Activated CD4-positive, CD25-positive, alpha-beta regulatory T cell (primary cell): ENCODE measurements at places on chromosomes 11 and 22.

DNA sequence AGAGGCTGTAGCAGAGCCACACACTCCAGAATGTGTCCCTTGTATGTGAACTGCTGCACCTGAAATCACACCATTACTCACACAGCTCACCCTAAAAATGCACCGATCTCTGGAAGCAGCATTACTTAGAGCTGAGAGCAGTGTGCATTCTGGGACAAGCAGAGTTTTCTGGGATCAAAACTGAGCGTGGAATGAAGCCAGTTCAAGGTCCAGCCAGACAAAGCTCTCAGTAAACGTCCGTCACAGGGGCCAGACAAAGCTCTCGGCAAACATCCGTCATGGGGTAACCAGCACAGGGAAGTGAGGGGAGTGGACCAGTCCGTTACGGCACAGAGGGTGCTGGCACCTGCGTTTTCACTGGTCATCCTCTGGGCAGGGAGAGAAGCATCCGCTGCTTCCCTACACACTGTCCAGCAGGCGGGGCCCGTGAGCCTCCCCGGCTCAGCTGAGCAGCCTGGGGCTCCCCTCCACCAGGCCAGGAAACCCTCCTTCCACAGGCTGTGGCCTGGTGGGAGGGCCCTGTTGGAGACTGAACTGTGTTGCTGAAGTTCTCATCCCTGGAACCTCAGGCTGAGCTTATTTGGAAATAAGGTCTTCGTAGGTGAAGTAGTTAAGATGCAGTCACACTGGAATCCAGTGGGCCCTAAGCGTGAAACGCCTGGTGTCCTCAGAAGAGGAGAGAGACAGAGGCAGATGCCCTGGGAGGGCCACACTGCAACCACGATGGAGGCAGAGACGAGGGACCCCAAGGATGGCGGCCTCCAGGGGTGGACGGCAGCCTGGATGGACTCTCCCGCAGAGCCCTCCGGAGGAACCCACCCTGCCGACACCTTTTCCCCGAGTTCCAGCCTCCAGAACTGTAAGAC, 883.9 kb downstream of the BRD1 start:
- DNase-seq = no peak

- no peak for DNase-seq
These were observed 300.9 kb downstream of the TENM4 start for GRCh38 chr11:79139900-79140299.

- no peak for DNase-seq
These were observed 20.7 kb upstream of the SLC22A12 start for GRCh38 chr11:64570341-64570740.

GRCh38 chr11:103648054-103648453, 388.4 kb upstream of the DDI1 start:
- no peak for DNase-seq

DNA sequence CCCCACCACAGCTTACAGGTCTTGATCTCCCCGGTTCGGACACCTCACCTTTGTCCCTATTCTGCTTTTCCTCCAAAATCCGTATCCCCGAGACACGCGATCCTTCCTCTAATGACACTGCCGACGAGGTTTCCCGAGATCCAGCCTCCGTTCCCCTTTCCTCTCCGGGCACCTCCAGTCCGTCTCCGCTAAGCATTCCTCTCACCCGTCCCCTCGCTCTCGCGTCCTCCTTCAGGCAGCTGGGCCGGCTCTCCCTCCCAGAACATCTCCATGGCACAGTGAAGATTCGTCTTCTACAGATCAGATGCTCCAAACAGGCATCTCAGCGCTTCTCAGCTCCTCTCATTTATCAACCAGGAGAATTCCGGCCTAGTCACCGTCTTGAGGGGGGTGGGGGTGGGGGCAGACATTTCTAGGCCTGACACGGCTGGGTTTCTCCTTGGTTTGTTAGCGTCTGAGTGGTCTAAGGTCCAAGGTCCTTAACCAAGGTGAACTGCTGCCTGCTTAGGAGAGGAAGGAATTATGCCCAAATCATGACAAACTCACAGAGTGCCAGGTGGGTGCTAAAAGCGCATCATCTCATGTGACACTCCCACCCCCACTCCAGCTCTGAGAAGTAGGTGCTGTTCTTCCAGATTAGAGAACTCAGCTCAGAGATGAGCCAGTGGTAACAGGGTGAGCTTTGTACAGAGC, at the start of gene SPTBN2:
TSS of gene SPTBN2 (minus strand) at position 524 of the 693 bp plus-strand sequence. CDS start 7,976 bp downstream, outside the sequence.
- no peak for DNase-seq

DNA sequence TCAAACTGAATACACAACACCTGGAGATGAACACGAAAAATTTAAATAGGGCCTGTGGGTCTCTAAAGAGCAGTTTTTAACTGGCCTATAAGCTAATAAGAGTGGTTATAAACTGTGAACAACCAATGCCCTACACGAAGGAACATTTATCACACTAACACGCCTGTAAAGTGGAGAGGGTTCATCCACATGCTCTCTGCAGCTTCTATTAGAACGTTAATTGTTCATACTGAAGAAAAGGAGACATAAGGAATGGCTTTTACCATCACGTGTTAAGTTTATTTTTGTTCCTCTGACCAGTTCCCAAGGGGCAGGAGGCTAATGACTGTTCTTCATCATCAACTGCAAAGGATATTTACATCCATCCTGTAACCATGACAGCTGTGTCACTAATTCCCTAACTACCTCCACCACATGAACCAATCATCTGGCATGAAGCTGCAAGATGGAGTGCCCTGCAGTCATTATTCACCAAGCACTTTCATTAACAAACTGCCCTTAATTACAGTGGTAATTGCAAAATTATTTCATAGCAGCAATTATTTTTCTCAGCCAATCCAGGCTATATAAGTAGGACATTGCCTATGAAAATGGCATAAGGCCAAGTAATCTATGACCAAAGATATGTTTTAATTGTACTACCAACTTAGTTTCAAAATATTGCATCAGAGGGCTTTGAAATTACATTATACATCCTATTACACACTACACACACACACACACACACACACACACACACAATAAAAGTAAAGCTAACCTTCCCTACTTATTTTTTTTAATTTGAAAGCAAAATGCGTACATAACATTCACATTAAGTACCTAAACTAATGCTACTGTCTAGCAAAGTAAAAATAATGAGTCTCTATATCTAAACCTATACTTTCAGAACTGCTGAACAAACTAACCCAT, 186.7 kb downstream of the CADM1 start:
- no peak for DNase-seq

GRCh38 chr22:21832291-21833290, 34.9 kb downstream of the MAPK1 start:
- no peak for DNase-seq

GRCh38 chr22:26702906-26703830, 45.8 kb downstream of the MIAT start:
- DNase-seq = no peak

DNA sequence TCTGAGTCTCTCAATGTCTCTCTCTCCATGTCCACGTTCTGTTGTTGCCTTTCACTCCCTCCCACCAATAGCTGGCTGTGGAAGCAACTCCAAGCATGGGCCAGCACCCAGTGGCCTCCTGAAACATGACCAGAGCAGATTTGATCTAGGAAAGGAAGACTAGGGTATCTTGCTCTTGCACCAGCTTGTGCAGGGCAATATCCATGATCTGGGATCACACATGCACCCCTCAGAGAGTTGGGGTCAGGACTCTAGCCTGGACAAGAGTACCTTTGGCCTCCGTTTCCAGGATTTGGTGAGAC, 34.5 kb upstream of the RIC3 start:
- no peak for DNase-seq

DNA sequence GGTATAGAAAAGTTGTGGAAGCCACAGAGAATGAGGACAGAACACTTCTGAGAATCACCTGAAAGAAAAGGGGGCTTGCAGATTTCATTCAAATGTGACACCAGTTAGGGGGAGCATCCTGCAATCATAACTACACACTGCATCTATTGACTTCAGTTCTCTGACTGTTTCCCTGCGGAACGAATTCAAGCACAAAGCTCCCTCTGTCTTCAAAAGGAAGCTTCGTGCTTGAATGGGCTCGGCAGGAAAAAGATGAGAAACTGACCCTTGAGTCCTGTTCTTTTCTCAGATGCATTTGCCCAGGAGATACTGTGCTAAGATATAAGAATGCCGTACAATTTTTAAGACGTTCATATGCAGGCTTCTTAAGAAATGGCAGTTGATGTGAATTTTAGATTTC, 2000.4 kb upstream of the RAG2 start:
- DNase-seq = no peak

DNA sequence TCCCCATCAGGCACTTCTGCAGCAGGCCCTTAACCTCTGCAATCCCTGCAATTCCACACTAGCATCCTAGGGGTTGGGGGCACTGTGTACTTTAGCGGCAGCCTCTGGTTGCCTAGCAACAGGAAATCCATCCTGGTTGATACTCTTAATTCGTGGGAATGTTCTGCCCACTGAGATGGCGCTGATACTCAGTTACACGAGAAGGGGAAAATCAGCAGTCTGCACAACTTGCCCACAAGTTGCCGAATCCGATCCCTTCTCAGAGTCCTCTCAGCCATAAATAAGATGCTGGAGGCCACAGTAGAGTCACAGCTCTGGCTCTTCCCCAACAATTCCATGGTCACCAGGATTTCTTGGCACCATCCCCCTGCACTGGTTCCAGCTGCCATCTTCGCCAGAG, 57.6 kb upstream of the CRYBB3 start:
- DNase-seq = no peak

DNA sequence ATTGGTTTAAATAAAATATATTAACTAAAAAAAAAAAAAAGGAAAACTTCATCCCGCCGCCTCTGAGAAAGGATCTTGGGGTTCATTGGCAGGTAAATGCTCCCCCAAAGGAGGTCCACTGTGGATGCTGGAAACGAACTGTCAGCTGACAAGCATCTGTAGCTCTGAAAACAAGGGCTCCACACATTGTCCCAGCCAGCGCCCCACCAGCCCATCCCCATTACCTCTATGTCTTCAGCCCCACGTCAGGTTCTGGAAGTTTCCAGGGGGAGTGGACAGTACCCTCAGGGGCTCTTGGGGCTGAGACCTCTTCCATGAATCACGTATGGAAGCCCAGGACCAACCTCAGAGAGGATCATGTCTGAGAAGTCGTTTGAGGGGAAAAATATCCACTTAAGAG, 66.4 kb upstream of the WNT7B start:
- no peak for DNase-seq

GRCh38 chr11:2377511-2378443, 667 bp downstream of the CD81 start:
- peak; percentile 33 for DNase-seq

DNA sequence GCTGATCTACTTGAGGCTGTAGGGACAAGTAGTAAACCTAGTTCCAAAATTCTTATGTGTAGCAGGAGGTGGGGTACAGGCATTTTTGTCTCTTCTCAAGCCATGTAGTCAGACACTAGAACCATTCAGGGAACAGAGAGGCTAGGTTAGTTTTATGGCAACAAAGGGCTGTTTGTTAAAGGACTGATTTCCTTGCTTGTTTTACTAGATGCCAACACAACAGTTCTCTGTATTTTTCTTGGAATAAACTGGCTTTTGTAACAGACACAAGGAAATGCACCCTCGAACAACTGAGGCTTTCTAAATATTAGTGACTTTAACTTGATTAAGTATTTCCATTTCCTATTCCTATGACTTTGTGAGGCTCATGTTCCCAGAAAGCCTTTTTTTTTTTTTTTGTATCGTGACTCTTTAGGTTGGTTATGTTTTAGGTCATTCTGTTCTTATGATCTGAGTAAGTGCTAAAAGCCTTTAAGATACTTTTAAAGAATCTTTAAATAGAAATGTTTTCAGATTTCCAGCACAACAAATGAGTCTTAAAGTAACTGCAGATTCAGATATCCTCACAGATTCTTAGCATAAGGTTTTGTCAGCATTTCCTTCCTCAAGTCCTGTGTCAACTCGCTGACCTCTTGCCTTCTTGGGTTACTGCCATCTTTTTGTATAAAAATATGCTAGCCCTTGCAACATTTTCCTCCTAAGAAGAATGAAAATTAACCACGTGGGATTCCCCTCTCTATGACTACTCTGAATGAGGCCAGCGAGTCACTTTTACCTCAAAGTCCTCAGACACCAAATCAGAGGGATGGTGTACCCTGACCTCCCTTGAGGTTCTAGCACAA, 92.5 kb downstream of the CCDC83 start:
- no peak for DNase-seq

- no peak for DNase-seq
These were observed 50.7 kb upstream of the CD44 start for GRCh38 chr11:35088226-35088625.

- no peak for DNase-seq
These were observed 675.3 kb downstream of the BRD1 start for GRCh38 chr22:49152127-49152938.

GRCh38 chr11:126188332-126189108, 22.9 kb downstream of the RPUSD4 start:
- no peak for DNase-seq

DNA sequence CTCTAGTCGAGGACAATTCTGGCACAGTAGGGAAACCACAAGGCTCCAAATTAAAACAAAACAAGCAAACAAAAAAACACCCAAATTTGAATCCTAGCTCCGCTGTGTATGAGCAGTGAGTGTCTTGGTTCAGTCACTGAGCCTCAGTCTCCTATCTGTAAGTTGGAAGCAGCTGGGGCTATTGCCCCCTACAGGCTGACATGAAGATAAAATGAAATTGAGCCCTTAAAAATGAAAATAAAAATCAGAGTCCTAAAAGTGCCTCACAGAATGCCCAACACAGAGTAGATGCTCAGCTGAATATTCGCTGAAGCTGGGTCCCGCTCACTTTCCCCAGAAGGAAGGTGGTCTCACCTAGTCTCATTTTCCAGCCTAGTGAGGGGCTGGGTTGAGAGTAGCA, 65.2 kb downstream of the PDE2A start:
- DNase-seq = no peak

GRCh38 chr11:69497221-69497787, 15.8 kb downstream of the LINC01488 start:
- DNase-seq = no peak

- DNase-seq = no peak
These were observed 4.2 kb upstream of the CHRDL2 start for GRCh38 chr11:74735365-74735928.

GRCh38 chr11:28092786-28093185, 15.2 kb downstream of the KIF18A start:
- DNase-seq = no peak

DNA sequence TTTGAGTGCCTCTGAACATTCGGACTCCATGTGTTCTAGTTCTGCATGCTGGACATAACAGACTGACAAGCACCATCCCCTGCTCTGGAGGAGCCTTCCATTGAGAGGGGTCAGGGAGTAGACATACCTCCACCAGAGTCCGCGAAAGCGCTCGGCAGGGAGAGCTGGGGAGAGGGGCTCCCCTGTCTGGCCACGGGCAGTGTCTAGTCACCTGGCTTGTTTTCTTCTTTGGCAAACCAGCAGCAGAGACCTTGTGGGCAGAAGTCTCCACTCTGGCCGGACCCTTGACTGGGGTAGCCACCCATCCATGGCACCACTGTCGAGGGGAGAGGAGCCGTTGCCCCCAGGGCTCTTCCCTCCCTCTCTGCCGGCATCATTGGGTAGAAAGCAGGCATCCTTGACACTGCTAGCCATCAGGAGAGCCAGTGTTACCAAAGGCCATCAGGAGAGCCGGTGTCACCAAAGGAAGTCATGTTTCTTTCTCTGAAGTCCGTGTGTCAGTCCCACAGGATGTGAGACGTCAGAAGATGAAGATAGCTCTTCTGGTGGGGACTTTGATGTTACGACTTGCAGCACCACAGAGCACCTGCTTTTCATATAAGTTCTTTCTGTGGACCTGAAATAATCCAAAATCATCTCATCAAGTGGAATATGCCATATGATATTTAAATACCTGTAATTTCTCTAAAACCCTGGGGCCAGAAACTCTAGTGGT, 305.6 kb downstream of the TBC1D22A start:
- no peak for DNase-seq

GRCh38 chr11:34176751-34177209, 71.4 kb downstream of the NAT10 start:
- no peak for DNase-seq

GRCh38 chr22:44084044-44084772, 60.1 kb downstream of the PARVB start:
- DNase-seq = no peak
